AG04449 (cell line): ENCODE measurements at places on chromosomes 4 and X.

- no peak for DNase-seq
These were observed 173.4 kb upstream of the KIT start for GRCh38 chr4:54484383-54484782.

GRCh38 chr4:184653650-184654049, 4.1 kb downstream of the PRIMPOL start:
- DNase-seq, result peak; percentile 34

GRCh38 chrX:1475481-1475880, 22.8 kb upstream of the ASMTL start:
- no peak for DNase-seq

GRCh38 chr4:180434131-180434895, 1808.9 kb upstream of the TENM3 start:
- DNase-seq, result no peak

- DNase-seq, result no peak
These were observed 93.0 kb downstream of the HDAC8 start for GRCh38 chrX:72479324-72480274.

DNA sequence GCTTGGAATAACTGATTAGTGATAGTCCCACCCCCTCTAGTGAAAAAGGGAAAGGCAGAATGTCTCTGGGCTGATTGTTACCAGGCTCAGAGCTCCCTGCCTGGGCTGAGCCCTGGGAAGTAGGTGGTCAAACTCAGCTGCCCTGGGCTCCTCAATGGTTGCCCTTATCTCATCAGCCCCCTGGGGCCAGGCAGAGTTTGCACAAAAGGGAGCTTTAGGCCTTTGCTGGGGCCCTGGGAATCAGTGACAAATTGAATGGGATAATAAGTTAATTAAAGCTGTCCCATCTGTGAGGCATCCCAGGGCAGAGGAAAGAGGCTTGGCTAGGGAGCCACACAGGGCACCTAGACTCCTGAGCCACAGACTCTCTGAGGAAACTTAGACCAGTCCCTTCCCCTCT, 89.0 kb downstream of the EFNB1 start:
- DNase-seq, result no peak

DNA sequence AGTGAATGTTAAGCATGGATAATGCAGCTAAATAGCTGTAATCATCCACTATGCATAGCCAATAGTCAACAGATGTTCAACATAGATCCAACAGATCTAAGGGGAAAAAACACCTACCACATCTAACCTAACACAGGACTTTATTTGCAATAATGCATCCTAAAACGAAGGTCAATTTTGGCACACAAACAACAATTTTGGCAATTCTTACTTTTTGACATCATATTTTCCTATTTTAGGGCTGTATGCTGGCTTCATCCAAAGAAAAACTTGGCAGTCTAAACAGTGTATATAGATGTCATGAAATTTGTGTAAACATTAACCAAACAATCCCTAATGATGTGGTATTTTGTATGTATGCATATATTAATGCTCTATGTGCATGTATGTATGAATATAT, 33.2 kb downstream of the UNC5C start:
- no peak for DNase-seq

DNA sequence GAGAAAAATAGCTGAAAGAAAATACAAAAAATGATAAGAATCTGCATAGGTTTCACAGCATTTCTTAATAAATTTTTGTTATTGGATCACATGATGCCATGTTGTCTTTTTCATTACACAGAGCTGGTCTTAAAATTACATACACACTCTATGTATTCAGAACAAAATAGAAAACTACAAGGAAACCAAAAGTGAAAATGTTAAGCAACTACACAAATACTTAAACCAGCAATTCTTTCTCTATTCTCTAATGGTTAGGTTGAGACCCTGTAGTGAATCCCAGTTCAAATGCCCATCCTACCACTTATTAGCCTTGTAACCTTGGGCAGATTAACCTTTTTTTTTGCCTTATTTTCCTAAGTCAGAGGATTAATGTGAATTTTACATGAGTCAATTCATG, 2311.2 kb downstream of the PCDH7 start:
- no peak for DNase-seq

DNA sequence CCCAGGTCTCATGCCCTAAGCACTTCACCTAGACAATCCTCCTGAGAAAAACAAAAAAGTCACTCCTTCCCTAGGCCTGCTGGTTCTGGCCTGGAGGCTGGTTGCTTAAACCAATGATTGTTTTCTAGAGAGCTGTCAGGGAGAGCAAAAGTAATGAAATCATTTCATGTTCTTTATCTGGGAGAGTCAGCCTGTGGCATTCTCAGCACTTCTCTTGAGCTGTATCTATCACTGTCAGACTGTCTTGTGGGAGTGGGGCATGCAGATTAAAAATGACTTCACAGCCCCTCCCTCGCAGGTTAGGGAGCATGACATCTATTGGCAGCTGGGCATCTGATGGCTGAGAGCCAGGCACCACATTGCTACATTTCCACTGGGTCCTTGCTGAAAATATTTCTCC, 20.4 kb upstream of the TMEM154 start:
- DNase-seq, result no peak

DNA sequence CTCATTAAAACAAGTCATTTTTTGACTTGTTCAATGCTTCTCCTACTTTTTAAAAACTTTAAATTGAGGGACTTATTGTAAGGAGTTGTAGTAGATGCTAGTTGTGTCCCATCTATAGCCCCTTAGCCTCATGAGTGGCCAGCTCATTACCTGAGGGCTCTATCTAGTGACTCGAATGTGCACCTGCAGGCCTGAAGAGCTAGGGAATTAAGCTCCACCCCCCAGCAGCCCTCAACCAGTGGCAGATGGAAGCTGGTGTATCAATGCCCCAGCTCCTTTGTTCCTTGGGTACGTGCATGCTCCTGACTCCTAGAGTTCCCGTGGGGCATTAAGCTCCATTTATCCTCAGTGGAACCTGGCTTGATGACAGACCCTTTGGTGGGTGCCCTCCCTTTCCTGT, 146.7 kb upstream of the FAM9B start:
- no peak for DNase-seq

- DNase-seq, result no peak
These were observed 38.1 kb downstream of the LAMTOR3 start for GRCh38 chr4:99856166-99856565.

- DNase-seq, result no peak
These were observed 19.0 kb downstream of the MAB21L2 start for GRCh38 chr4:150600812-150601445.

GRCh38 chrX:50456712-50457484, 13.7 kb downstream of the DGKK start:
- DNase-seq, result no peak

- DNase-seq, result no peak
These were observed 481.8 kb downstream of the GRXCR1 start for GRCh38 chr4:43374216-43374751.

- peak; percentile 77 for DNase-seq
These were observed 24.8 kb upstream of the TMSB4X start for GRCh38 chrX:12949927-12950656.

DNA sequence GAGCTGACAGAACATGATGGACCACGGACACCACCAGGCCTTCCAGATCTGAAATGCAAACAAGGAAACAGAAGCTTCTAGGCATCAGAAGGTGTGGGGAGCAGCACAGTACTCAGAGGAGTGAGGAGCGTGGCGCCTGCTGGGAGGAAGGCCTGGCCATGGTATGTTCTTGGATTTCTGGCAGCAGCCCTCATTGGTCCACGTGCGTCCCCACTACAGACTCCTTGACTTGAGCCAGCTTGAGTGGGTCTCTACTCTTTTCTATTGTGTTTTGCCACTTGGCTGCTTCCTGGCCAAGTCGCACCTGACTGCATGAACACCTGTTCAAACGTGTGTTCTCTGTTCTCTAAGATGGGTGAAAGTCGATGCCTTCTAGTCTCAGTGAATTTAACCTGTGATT, 18.0 kb downstream of the ZNF275 start:
- no peak for DNase-seq

DNA sequence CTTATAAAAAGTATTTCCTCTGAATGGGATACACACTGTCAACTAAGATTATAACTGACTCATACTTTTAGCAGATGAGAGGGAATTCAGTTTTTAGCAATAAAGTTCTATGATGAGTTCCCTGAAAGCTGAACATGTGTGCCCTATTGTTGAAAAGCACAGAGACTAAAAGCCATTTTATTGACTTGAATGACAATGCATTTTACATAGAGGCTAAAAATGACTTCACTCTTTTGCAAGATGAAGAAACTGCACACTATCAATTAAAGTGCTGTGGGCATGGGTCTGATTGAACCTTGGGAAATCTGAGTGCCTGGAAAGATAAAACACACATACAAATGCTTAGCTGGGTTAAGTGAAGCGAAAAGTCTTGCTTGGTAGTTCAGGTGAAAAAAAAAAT, 633.4 kb downstream of the PDHA2 start:
- DNase-seq, result no peak

DNA sequence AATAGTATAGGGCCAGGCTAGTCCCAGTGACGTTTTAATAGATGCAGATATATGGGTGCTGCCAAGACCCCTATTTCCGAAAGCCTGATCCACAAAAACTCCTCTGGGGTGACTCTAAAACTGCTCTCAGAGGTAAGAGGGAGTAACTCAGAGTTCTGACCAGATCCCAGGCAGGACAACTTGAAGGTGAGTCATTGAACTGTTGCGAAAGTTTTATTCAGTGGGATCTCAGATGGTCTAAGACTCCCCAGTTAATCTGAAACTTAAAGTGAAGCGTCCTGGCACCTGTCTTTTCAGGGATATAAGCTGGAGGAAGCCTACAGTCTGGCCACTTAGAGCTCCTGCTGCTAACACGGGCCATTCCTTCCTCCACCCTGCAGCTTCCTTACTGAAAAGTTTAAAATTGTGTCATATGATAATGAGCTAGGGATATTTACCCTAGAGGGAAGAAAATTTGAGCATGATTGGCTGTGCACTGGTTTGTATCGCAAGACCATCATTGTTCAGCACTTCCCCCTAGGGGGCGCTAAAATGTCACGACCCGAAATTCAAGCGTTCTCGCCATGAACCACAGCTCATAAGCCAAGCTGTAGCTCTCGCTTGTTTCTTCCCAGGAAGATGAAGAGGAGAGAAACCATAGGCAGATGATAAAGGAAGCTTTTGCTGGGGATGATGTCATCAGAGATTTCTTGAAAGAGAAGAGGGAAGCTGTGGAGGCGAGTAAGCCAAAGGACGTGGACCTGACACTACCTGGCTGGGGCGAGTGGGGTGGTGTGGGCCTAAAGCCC, 19.5 kb downstream of the UTP14A start:
- no peak for DNase-seq

DNA sequence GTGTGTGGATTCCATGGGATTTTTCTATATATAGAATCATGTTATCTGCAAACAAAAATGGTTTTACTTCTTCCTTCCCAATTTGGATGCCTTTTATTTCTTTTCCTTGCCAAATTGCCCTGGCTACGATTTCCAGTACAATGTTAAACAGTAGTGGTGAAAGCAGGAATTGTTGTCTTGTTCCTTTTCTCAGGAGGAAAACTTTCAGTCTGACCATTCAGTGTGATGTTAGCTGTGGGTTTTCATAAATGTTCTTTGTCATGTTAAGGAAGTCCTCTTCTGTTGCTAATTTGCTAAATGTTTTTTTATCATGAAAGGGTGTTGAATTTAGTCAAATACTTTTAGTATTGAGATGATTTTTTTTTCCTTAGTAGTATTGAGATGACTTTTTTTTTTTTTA, 10.9 kb downstream of the SAP30 start:
- no peak for DNase-seq

GRCh38 chr4:139229534-139230039, 50.4 kb downstream of the MGARP start:
- no peak for DNase-seq

- DNase-seq, result no peak
These were observed 163.9 kb upstream of the NOCT start for GRCh38 chr4:138851391-138852335.

GRCh38 chrX:53379008-53379710, 43.3 kb downstream of the SMC1A start:
- no peak for DNase-seq

GRCh38 chr4:166941629-166942028, 292.7 kb downstream of the SPOCK3 start:
- no peak for DNase-seq

- no peak for DNase-seq
These were observed 284.1 kb downstream of the EVC2 start for GRCh38 chr4:5424211-5424610.

GRCh38 chr4:150973626-150974251, 41.3 kb downstream of the LRBA start:
- DNase-seq, result no peak

DNA sequence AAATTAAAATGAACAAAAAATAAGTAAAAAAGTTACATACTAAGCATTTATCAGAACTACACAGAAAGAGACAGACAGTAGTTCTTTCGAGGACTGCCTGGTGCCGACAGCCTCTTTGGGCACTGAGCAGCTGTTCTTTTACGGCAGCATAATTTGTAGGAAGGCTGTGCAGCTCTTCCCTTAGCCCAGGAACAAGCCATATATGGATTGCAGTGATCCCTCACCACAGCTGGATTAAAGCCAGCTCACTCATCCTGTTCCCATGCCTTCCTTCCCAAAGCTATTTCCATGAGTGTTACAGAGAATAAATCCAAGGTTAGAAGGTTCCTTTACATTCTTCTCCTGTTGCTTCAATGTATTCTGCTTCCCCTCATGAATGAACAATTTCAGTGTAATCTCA, 71.7 kb downstream of the DDX60L start:
- DNase-seq, result peak; percentile 96

- DNase-seq, result no peak
These were observed 95.2 kb downstream of the GK start for GRCh38 chrX:30748342-30748960.

DNA sequence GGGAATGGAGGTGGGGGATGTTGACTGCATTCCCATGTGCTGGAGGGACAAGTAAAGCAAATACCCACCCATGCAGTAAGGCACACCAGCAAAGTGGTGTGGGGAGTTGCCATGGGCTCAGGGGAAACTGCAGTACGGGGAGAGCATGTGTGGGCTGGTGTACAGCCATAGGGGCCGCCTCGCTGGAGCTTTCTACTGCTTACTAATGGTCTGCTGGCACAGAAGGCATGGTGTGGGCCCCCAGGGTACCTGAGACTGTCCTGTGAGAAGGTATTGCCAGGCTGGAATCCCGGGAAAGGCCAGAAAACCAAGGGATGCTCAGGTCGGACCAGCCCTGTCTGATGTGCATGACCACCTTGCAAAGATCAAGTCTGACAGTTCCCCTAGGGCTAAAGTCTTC, 199.1 kb downstream of the ARHGEF9 start:
- DNase-seq, result no peak

DNA sequence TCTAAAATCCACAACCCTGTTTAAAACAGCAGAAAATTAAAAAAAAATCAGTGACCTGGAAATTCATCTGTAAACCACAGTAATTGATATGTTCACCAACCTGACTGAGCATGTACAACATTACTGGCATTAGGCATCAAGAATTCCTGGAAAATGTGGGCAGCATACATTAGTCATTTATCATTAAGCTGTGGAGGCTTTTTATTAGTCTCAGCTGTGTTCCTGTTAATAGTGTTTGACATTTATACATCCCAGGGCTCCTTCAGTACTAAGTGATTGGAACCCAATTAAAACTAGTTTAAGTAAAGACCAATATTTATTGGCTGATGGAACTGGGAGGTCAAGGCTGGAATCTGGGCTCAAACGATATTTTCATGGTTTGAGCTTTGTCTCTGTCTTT, 227.3 kb upstream of the GIMD1 start:
- DNase-seq, result no peak
